ENCODE measurements at places on chromosomes 7 and 10.

DNA sequence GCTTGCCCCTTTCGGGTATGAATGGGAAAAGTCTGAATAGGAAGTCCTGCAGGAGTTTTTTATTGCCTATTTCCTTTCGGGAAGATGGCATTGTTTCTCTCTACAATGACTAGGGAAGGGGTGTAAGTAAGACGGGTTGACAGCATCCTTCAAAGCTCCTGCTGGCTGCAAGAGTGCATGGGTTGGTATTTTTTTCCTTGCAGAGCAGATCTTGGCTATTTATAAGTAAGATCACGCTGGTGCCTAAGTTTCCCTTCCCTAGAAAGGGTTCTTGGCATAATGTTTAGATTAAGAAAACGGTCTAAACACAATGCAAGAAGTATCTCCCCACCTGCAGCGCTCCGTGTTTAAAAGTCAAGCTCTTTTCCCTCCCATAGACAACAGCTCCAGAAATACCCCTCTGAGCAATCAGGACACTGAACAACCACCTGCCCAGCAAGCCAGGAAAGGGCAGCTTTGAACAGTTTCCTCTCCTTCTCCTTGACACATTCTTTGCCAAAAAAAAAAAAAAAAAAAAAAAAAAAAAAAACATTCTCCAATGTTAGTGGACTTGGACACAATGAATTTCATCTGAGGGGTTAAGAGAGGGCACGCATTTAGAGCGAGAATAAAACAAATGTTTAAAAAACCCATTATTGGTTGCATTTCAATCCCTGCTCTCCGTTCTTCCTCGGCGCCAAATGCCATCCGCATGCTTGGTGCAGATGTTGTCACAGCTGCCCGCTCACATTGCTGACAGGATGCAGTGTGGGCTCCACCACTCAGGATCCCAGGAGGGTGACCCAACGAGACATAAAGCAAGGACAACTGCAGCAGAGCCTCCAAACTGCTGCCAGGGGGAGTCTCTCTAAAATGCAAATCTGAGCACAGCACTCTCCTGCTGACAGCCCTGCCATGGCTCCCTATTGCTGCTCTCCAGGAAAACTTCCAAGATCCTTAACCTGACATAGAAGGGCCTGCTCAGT, 427.4 kb upstream of the MGMT start:
- DNase-seq = no peak

- DNase-seq = no peak
Measured at GRCh38 chr7:142960955-142961512, 1.1 kb downstream of the KEL start.

DNA sequence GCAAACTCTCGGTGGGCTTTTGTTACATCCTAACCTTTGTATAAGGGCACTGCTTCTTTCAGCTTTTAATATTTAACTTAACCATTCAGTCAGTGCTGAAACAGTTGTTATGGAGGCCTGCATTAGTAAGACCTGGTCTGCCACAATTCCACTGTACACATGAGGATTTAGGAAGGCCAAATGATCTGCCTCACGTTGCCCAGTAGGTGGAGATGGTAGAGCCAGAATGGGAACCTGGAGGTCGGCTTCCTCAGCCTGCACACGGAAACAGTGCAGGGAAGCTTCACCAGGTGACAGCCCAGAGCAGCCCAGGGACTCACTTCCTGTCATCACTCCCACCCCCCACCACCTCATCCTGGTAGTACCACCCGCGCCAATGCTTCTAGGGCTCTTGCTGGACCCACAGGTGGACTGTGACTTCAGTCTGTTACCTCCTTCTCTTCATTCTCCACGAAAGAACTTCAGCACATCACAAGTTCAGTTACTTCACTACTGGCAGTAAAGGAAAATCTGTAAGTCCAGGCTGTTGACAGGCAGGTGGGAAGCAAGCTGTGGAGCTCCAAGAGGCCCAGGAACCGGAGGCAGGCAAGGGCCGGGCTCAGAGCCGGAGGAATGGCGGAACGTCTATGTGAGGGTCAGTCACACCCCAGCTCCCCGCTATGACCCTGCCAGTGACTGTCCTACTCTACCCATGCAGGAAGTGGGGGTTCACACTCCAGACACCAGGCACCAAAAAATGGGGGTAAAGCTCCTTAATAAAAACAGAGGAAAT, 480.3 kb upstream of the C7orf33 start:
- no peak for DNase-seq

GRCh38 chr7:116674508-116675173, 2.6 kb downstream of the MET start:
- DNase-seq = no peak

All from stimulated activated CD4-positive, alpha-beta T cell treated with anti-CD3 and anti-CD28 coated beads, Interleukin-15, amount 100 ng/mL, for 24 hours (primary cell).